Right hindlimb (tissue), 1 donor: ENCODE measurements at places on chromosomes 4 and X.

DNA sequence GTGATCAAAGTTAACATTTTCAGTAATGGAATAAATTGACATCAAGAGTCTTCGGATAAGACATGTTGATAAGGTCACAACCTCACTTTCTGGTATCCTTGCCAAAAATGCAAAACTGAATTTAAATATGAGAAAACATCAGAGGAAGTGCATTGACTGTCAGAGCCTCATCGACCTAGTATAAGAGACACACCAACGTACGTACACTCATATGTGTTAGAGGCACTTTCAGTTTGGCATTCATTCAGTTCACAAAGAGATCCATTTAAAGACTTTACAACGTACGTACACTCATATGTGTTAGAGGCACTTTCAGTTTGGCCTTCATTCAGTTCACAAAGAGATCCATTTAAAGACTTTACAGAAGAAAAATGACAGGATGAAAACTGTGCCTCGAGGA, 280.3 kb downstream of the INPP4B start:
- DNase-seq, result no peak

DNA sequence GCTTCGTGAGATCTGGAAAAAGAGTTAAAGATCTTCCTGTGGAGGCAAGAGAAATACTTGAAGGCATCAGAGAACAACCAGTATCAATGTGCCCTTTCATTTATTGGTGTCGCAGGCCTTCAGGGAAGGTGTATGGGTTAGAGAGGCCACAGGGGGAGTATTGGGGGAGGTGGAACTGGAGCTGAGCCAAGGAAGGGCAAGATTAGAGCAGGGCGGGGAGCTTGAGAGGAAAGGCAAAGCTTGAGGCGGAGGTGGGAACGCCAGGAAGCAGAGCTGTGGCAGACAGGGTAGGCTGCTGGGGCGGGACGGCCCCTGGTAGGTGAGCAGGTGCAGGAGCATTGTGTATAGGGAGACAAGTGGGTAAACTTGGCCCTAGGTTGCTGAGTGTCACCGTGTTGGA, 329.9 kb downstream of the ARHGAP10 start:
- DNase-seq, result no peak

- no peak for DNase-seq
Measured at GRCh38 chrX:131626681-131627296, 82.9 kb downstream of the OR13H1 start.

DNA sequence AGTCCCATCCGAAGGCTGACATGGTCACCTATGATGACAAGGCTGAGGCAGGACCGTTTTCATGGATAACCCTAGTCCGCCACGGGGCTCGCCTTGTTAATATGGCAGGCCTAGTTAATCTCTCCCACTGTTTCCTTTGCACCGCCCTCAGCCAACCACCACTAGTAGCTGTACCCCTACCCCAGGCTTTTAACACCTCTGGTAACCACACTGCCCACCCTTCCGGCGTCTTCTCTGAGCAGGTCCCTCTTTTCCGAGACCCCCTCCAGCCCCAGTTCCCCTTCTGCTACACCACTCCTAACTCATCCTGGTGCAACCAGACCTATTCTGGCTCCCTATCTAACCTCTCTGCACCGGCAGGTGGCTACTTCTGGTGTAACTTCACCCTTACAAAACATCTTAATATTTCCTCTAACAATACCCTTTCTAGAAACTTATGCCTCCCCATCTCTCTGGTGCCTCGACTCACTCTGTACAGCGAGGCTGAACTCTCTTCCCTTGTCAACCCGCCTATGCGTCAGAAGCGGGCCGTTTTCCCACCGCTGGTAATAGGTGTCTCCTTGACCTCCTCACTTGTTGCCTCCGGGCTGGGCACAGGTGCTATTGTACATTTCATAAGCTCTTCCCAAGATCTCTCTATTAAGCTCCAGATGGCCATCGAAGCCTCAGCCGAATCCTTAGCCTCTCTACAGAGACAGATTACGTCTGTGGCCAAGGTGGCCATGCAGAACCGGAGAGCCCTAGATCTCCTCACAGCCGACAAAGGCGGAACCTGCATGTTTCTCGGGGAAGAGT, 964.4 kb downstream of the RPA4 start:
- no peak for DNase-seq

DNA sequence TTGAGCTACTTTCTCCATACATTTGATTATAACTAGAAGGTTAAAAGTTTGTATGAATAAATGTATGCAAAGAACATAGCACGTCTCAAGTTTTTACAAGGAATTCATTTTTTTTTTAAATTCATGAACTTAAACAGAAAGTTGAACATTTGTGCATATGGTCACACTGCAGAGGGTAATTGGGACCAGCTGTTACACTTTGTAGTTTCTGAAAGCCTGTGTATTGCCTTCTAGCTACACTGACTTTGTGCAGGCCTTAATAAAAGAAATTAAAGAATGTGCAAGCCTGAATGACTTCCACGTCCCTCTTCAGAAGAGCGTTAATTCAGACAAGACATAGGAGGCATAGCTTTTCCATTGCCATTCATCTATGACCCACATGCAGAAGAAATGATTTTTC, 153.1 kb upstream of the PCDH18 start:
- no peak for DNase-seq
